Activated T-helper 2 cell treated with anti-CD3 and anti-CD28 coated beads, Interferon-gamma antibody, Interleukin-2, Interleukin-4, amounts not matched to agents 10 μg/mL and 5 μg/mL and 100 μg/mL, durations not matched to agents 14 hours and 24 hours and 36 hours (primary cell): ENCODE measurements at places on chromosomes 11 and 22. TPM values are rescaled to one million over a fixed set of nuclear protein-coding genes. Genes with fewer than 3 reads are reported as not detected.

LINC01488 gene
- not detected in 2 replicates for total RNA-seq

FREY1 gene
- 1.4 and 1.7 TPM in 2 replicates for total RNA-seq

GRCh38 chr11:128910576-128910975 lies 19.4 kb downstream of the KCNJ5 start:
- DNase-seq: no peak

GRCh38 chr11:116793772-116794097 lies 2.1 kb upstream of the APOA5 start:
- DNase-seq: no peak

- DNase-seq: no peak
These were observed 401.7 kb downstream of the TENM4 start for GRCh38 chr11:79039122-79039521.

DNA sequence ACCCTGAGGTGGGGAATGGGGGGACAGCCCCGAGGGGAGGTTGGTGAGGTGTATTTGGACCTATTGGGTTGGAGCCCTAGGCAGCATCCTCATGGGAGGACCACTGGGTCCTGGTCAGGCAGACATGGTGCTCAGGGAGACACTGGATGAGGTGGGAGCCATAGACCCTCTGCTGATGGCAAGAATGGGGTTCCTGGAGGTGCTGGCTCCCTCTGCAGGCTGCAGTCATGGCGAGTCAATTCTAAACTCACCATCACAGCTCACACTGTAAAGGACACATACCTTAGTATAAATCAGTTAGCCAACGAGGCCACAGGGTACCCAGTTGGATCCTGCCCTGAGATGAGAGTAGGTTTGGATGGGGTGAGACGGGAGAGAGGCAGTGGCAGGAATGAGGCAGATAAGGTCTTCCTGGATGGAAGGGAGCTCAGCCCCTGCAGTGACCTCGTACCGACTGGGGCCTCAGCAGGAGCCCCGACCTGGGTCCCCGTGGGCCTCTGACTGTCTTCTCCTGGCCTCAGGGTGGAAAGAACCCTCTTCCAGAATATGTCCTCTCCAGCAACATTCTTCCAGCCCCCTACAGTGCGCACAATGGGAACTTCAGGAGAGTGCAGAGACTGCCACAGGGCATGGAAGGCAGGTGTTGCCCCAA lies 1.7 kb upstream of the GAB4 start:
- no peak for DNase-seq

COPB1 gene
- total RNA-seq: 103 and 105 TPM in 2 replicates
